ENCODE measurements at places on chromosomes 12 and 14.

- no peak for DNase-seq
Observed at GRCh38 chr14:66405158-66405557, 81.0 kb upstream of the CCDC196 start.

DNA sequence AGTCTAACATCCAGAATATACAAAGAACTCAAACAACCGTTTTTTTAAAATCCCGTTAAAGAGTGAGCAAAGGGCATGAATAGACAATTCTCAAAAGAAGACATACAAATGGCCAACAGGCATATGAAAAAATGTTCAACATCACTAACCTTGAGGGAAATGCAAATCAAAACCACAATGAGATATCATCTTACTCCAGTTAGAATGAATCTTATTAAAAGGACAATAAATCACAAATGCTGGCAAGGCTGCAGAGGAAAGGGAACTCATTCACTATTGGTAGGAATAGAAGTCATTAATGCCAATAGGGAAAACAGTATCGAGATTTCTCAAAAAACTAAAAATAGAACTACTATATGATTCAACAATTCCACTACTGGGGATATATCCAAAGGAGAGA lies 520.1 kb downstream of the RMST start:
- DNase-seq = no peak

DNA sequence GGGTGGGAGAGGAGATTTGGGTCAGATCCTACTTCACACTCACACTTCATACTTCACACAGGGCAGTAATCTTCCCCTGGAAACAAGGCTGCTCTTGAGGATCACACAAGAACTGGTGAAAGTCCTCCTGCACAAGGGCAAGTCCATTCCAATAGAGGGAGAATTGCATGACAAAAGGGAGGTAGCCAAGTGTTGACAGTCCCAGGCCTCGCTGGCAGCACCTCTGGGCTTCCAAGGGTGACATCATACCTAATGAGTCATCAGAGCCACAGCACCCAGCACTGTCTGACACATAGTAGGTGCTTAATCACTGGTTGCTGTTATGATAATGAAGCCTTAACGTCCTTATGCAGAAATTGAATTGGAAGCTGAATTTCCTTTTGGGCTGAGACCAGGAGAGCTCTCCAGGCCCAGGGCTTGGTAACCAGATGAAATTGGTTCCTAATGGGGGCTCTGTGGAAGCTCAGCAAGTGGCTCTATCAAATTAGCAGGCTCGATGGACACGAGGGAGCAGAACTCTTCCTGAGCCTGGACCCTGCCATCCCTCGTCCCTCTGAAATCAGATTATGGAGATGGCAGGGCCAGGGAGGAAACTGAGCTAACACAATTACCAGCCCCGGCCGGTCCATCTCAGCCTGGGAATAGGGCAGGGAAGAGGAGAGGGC lies 58.8 kb upstream of the ACTN1 start:
- DNase-seq = no peak

DNA sequence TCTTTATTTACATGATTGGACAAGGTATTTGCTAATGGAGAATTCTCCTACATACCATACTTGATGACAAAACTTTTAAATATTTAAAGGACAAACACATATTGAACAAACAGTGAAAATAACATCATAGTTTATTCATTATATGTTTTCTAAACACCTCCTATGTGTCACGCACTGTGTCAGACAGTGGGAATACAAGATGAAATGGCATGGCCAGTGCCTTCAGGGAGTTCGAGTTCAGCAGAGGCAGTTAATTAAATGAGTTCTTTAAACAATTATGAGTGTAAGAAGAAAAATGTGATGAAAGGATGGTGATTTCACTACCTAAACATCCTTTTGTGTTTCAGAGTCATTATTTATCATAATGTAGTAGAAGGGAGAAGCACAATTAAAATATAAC lies 159.8 kb downstream of the KCNH5 start:
- DNase-seq = no peak

- no peak for DNase-seq
Observed at GRCh38 chr12:132075714-132076553, 68.2 kb downstream of the DDX51 start.

GRCh38 chr14:73003681-73004080 lies 23.2 kb downstream of the ZFYVE1 start:
- no peak for DNase-seq

GRCh38 chr14:60656686-60657455 lies 7.6 kb upstream of the SIX1 start:
- no peak for DNase-seq

- peak; percentile 42 for DNase-seq
Observed at GRCh38 chr12:49345051-49345824, 1.4 kb upstream of the DNAJC22 start.

DNA sequence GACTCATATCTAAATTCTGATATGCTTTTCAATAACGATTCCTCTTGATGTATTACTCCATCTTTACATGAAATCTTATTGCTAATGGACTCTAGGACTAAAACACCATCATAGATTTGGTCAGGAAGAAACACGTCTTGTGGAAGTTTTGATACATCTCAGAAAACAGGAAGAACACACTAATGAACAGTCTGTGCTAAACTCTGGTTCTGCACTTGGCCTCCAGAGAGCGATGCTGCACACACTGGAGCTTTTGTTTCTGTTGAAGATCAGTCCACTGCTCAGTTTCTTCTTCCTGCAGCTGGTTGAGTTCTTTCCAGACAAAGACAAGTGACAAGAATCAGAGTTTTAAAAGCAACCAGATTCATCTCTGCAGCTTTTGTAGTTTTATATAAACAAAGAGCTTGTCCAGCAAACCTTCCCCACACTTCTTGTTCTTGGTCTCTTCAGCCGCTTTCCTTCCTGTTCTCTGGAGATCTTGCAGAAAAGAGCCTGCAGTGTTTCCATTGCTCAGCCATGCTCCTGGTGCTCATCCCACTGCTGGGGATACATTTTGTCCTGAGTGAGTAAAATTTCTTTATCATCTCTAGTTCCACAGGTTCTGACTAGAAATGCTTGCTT lies 229.1 kb upstream of the OR4E1 start:
- DNase-seq = no peak

GRCh38 chr14:68741477-68741791 lies 51.4 kb downstream of the ZFP36L1 start:
- DNase-seq = no peak

DNA sequence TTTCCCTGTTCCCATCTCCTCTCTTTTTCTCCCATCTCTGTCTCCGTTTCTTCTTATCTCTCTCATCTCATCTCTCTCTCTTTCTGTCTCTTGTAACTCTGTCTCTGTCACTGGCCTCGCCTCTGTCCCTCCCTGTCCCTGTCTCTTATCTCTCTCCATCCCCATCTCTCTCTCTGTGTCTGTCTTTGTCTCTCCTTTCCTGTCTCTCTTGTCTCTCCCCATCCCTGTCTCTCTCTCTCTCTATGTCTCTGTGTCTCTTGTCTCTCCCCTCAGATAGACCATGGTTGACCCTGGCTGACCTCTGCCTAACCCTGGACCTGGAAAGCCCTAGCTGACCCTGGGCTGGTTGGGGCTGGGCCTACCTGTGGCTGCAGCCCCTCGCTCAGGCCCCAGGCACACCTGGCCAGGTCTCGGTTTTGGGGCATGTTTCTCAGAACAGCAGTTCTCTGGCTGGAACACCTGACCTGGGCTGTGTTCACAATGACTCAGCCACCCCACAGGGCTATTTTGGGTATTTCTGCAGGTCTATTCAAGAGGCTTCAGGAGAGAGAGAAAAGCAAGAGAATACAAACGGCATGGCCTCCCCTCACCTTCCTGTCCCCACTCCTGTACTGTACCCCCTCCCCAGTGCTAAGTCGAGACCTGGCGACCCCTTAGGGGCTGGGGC lies 174.4 kb downstream of the TMEM121 start:
- DNase-seq = no peak

- no peak for DNase-seq
Observed at GRCh38 chr12:51395283-51396230, 4.4 kb upstream of the GALNT6 start.

GRCh38 chr14:31419967-31420318 lies 407 bp downstream of the HEATR5A start:
- peak; percentile 4 for DNase-seq

- no peak for DNase-seq
Observed at GRCh38 chr14:60276347-60276746, 27.3 kb downstream of the PPM1A start.

DNA sequence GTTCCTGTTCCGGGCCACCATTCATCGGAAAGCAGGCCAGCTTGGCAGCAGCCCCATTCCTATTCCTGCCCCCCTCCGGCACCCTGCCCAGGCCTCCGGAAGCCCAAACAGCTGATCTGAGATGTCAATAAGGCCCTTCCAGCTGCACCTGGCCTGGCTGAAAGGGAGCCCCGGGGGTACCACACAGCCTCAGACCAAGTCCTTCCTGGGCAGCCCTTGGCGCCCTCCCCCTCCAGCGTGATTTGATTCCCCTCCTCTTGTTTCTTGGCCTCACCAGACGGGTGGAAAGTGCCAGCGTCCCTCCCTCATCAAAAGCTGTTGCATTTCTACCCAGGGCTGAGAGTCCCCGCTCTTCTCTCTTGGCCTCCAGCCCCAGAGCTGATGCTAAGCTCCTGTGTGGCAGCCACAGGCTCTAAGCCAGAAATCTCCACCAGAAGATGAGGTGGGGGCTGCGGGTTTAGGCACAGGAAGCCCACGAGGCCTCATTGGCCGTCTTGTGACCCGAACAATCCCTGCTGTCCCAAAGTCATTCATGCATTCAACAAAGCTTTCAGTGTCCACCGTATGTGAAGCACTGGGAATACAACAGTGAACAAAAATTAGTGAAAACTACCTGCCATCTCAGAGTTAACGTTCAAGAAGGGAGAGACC lies 215.4 kb downstream of the SLC41A2 start:
- peak; percentile 73 for DNase-seq

DNA sequence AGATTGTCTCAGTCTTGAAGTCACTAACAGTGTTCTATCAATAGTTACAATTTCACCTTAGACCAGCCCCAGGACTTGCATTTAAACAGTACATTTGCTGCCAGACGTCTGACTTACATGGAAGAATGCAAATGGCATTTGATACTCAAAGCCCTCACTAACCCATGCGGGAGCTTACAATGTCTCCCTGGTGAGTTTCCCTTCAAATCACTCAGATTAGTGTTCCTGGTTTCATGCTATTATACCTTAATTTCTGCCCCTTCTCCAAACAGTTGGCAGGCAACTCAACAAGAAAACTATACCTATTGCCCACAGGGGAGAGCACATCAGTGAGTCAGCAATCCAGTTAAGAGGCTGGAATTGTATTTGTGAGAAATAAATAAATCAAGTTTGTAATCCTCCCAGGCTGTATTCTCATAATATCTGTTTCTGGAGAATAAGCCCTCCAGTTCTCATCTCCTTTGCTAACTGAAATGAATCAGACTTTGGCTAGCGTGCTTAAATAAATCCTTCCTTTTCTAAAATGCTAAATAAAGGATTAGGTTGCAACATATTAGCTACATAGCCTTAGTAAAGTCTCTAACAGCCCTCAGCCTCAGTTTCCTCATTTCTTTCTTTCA lies 23.7 kb downstream of the GSTZ1 start:
- DNase-seq = no peak

- no peak for DNase-seq
Observed at GRCh38 chr12:69921831-69922230, 96.8 kb downstream of the MYRFL start.

GRCh38 chr14:31582286-31582691 lies 21.1 kb downstream of the NUBPL start:
- DNase-seq = no peak

GRCh38 chr14:80956922-80957321 lies 1.5 kb downstream of the TSHR start:
- DNase-seq = no peak

GRCh38 chr12:131091976-131092691 lies 138.4 kb downstream of the ADGRD1 start:
- DNase-seq = no peak

- DNase-seq = no peak
Observed at GRCh38 chr14:29161593-29161992, 395.0 kb downstream of the FOXG1 start.

GRCh38 chr14:50823762-50824636 lies 7.0 kb downstream of the NIN start:
- peak; percentile 54 for DNase-seq

- no peak for DNase-seq
Observed at GRCh38 chr12:114949058-114949820, 265.3 kb upstream of the TBX3 start.

DNA sequence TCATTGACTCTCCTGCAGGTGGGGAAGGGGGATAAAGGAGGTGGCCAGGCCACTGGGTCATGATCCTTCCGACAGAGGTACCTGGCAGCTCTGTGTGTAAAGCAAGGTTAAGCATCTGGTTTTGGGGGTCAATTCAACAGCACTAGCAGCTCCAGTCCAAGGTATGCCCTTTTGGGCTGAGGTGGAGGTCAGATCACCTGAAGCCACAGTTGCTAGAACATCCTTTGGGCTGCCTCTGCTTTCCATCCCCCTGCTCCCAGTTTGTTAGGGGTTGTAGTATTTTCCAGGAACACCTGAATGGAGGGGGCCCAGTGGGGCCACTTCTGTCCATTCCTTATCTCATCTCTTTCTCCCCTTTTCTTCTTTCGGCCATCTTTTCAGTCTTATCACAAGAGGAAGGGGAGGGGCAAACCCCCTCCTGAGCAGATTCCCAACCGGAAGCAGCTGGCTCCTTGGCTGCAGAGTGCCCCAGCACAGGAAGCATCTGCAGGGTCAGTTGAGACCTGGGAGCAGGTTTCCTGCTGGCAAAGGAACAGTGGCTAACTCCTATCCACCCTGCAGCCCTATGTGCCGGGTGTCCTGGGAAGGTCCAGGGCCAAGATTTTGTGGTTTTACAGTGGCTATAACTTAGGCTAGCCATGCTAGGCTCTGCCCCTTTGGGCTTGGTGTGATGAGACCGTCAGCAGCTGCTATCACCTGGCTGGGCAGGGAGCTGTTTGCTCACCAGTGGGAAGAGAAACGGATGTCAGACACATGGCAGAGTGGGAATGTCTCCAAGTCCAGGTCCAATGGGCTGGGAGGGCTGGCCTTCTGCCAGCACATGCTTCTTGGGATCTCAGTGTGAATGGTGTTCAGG lies 40.2 kb downstream of the SH2B3 start:
- DNase-seq = peak; percentile 79

GRCh38 chr12:42162965-42163364 lies 18.3 kb upstream of the GXYLT1 start:
- DNase-seq = no peak

GRCh38 chr14:75771595-75771994 lies 110.5 kb downstream of the TTLL5 start:
- DNase-seq = no peak

DNA sequence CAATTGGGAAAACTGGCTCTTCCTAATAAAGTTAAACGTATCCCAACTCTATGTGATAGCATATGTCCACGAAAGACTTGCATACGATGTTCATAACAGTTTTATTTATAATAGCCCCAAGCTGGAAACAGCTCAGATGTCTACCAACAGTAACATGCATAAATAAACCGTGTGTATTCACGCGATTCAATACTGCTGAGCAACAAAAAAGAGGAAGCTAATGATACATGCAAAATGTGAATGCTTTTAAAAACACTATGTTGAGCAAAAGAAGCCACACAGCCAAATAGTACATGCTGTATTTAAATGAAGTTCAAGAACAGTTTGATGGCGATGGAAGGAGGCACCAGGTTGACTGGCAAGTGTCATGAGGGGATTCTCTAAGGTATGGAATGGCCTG lies 55.7 kb downstream of the TRIM9 start:
- no peak for DNase-seq

GRCh38 chr14:94890785-94891184 lies 120.9 kb upstream of the GSC start:
- no peak for DNase-seq
